ENCODE measurements at places on chromosomes 16 and 17.

DNA sequence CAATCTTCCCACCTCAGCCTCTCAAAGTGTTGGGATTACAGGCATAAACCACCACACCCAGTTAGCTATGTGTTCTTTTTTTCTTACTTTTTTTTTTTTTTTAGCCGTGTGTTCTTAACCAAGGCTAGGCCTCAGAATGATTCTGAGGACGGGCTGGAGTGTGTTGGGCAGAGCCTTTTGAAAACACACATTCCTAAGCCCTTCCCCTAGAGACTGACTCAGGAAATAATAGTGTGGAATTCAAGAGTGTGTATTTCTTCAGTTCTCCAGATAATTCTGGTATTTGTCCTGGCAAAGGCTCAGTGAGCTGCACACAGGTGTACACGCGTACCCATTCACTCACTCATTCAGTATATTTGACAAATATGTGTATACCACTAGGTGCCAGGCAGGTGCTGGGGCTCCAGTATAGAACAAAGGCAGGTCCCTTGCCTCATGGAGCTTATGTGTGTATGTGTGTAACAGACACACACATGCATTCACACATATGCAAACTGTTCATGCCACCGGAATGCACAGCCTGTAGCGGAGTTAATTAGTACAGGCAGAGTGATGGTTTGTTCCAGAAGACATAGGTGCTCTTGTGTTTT lies 19.4 kb upstream of the NFATC3 start:
- peaks cover 45% of the 10 kb centered on the region for H3K36me3 ChIP-seq
- no peak for DNase-seq
- H3K4me3 ChIP-seq, result no peak overlapping the region
- H3K27me3 ChIP-seq, result no peaks in the 10 kb centered on the region

DNA sequence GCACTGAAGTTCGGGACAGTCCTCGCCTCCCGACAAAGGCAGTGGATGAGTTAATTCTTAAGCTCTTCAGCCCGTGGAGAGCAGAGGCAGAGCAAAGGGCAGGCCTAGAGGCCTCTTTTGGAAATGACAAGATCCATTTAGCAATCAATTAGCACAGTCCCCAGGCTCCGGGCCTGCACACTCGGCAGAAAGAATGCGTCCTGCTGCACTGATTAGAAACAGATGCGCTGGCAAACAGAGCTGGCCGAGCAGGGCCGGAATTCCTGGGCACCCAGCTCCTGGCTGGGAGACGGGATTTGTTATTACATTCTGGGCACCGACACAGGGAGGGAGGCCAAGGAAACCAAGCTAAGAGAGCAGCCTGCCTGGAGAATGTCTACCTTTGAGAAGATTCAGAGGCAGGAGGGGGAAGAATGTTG lies 162.9 kb downstream of the COPRS start:
- no peak overlapping the region for H3K27ac ChIP-seq
- no peak overlapping the region for H3K4me3 ChIP-seq
- H3K27me3 ChIP-seq, result peaks cover 11% of the 10 kb centered on the region
- no peaks in the 10 kb centered on the region for H3K4me1 ChIP-seq
- no peaks in the 10 kb centered on the region for H3K36me3 ChIP-seq

DNA sequence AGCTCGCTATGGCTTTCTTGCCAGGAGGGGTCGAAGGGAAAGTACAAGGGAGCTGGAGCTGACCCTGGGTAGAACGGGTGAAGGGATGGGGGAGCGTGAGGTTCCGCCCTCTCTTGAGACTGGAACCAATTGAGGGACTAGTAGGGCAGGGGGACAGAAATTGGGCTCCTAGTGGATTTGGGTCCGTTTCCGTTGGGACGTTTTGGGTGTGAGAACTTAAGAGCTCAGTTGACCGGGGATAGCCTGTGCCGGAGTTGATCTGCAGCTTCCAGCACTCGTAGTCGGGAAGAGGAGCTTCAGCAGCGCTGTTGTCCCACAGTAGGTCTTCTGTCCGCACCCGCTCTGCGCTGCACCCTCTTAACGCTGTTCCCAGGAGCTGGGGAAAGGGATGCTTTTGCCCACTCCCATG lies 481 bp downstream of the CNTROB start:
- DNase-seq, result peak; percentile 53
- H3K4me3 ChIP-seq, result peak overlapping the region; percentile 91
- peaks cover 53% of the 10 kb centered on the region for H3K4me1 ChIP-seq
- H3K36me3 ChIP-seq, result peaks cover 43% of the 10 kb centered on the region
- peak overlapping the region; percentile 95 for H3K27ac ChIP-seq
- no peaks in the 10 kb centered on the region for H3K27me3 ChIP-seq

GRCh38 chr17:77535435-77535834 lies 394.7 kb downstream of the SEC14L1 start:
- H3K27ac ChIP-seq, result no peak overlapping the region
- peaks cover 72% of the 10 kb centered on the region for H3K27me3 ChIP-seq
- peak; percentile 16 for DNase-seq
- H3K4me1 ChIP-seq, result peaks cover 12% of the 10 kb centered on the region

GRCh38 chr17:57600074-57600473 lies 145.0 kb downstream of the CCDC182 start:
- H3K4me1 ChIP-seq, result peaks cover 77% of the 10 kb centered on the region
- H3K27me3 ChIP-seq, result no peaks in the 10 kb centered on the region
- peaks cover 33% of the 10 kb centered on the region for H3K36me3 ChIP-seq
- DNase-seq, result peak; percentile 71
- peak overlapping the region; percentile 23 for H3K4me3 ChIP-seq
- H3K27ac ChIP-seq, result peak overlapping the region; percentile 96

DNA sequence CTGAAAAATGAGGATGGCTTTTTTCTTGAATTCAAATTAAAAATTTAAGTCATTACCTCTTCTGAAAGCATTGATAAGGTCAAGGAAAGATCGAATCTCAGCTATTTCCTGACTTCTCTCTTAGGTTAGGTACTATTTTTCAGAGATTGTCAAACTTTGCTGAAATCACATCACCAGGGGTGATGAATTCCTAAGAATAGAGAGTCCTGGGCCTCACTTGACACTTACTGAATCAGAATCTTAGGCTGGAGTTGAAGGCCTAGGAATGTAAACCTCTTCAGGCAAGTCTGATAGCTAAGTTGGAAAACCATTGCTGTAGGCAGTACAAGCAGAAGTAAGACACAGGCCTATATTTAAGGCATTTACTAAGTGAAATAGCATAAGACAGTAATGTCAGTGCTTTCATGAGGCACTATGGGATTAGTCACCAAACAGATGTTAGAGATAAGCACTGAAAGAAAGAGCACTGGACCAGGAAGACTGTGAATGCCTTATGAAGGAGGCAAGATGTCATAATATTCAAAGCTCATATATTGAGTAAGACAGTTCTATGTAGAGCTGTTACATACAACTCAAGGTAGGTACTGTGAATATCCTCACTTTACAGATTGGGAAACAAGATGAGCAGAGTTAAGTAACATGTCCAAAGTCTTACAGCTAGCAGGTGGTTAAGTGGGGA lies 21.5 kb downstream of the DCAF7 start:
- H3K36me3 ChIP-seq, result peaks cover 12% of the 10 kb centered on the region
- DNase-seq, result no peak
- no peak overlapping the region for H3K27ac ChIP-seq
- no peaks in the 10 kb centered on the region for H3K27me3 ChIP-seq
- peaks cover 7% of the 10 kb centered on the region for H3K4me1 ChIP-seq

DNA sequence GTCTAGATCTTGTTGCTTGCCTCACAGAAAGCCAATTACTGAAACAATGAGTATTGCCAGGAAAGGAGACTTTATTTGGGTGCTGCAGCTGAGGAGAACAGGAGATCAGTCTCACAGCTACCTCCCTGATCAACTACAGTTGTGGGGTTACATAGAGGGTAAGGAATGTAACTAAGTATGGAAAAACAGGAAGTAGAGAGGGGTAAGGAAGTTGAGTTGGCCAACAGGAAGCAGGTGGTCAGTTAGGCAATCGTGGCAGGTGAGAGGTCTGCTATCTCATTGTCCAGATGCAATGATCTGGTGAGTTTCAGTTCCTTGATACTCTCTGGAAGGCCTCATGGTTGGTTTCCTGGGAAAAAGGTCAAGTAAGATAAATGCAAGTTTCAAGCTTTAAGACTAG lies 333.1 kb upstream of the GOT2 start:
- H3K4me1 ChIP-seq, result no peaks in the 10 kb centered on the region
- H3K4me3 ChIP-seq, result no peak overlapping the region
- no peak for DNase-seq
- no peaks in the 10 kb centered on the region for H3K27me3 ChIP-seq
- no peak overlapping the region for H3K27ac ChIP-seq

- H3K4me3 ChIP-seq, result no peak overlapping the region
- peaks cover 32% of the 10 kb centered on the region for H3K27me3 ChIP-seq
- peaks cover 1% of the 10 kb centered on the region for H3K36me3 ChIP-seq
- no peak overlapping the region for H3K27ac ChIP-seq
Measured at GRCh38 chr17:76678330-76678729, 32.4 kb downstream of the MXRA7 start.

GRCh38 chr17:4724650-4725049 lies 6.6 kb upstream of the MED11 start:
- peaks cover 20% of the 10 kb centered on the region for H3K36me3 ChIP-seq
- DNase-seq, result no peak
- H3K27ac ChIP-seq, result no peak overlapping the region
- no peaks in the 10 kb centered on the region for H3K27me3 ChIP-seq
- H3K4me1 ChIP-seq, result peaks cover 14% of the 10 kb centered on the region

GRCh38 chr17:78176548-78177025 lies 8.2 kb downstream of the SYNGR2 start:
- H3K27ac ChIP-seq, result peak overlapping the region; percentile 19
- H3K4me1 ChIP-seq, result peaks cover 72% of the 10 kb centered on the region
- no peaks in the 10 kb centered on the region for H3K27me3 ChIP-seq
- no peak overlapping the region for H3K4me3 ChIP-seq
- peak; percentile 83 for DNase-seq
- peaks cover 59% of the 10 kb centered on the region for H3K36me3 ChIP-seq
